Progenitor cell of endocrine pancreas (in vitro differentiated cells): ENCODE measurements at places on chromosomes 3 and 15.

DNA sequence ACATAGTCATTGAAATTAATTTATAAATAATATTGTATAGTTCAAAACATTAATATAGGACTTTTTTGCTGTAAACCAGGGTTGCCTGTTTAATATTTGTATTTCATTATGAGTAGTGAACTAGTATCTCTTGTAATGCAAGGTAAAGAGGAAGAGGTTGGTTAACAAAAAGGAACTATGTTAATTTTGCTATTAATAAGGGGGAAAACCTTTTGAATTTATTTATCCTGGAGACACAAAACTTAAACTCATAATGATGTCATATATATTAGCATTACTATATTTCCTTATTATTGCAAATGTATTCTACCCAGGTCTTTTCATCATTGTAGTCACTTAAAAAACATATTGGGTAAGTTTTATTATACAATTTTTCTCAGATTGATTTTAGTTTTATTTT is 94.5 kb downstream of the CHL1 start:
- DNase-seq, result no peak

- no peak for DNase-seq
Measured at GRCh38 chr15:90375071-90375470, 13.0 kb upstream of the IQGAP1 start.

DNA sequence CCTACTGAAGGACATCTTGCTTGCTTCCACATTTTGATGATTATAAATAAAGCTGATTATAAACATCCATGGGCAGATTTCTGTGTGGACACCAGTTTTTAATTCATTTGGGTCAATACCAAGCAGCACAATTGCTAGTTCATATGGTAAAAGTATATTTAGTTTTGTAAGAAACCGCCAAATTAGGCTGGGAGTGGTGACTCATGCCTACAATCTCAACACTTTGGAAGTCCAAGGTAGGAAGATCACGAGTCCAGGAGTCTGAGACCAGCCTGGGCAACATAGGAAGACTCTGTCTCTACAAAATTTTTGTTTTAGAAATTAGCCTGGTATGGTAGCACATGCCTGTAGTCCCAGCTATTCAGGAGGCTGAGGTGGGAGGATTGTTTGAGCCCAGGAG is 52.6 kb upstream of the ABHD2 start:
- DNase-seq, result no peak

GRCh38 chr3:38454884-38455638 is 1.4 kb downstream of the ACVR2B start:
- DNase-seq, result peak; percentile 80

- no peak for DNase-seq
Measured at GRCh38 chr3:49333091-49333490, 6.8 kb downstream of the USP4 start.

DNA sequence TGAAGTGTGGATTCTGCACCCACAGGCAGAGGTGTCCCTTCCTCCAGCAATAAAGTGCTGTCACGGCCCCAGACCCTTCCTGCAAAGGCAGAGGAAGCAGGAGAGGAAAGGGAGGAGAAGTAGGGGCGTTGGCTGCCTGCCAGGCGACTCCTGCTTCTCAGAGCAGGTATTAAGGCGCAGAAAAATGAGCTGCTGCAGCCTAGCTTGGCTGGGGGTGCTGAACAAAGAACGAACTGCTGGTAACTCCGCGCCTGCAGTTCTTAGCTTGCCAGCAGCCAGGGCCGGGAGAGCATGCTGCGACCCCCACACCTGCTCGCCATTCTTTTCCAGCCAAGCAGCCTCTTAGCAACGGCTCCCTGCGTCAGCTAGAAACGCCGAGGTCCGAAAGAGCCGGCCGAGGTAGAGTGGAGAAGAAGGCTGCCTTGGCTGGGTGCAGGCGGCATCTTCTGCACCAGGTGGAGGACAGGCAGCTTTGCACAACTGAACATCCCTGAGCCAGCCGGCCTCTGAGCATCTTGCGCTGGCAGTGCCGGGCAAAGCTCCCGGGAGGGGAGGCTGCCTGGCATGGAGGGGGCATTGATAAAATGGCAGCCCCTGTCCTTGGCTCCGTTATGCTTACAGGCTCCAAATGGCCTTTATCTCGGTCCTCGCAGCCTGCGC is 296.0 kb downstream of the MEX3B start:
- no peak for DNase-seq

- no peak for DNase-seq
Measured at GRCh38 chr3:16810593-16811367, 74.0 kb upstream of the PLCL2 start.

- DNase-seq, result no peak
Measured at GRCh38 chr3:102593812-102594602, 159.2 kb downstream of the ZPLD1 start.

- no peak for DNase-seq
Measured at GRCh38 chr15:80550219-80550907, 144.7 kb upstream of the ABHD17C start.

DNA sequence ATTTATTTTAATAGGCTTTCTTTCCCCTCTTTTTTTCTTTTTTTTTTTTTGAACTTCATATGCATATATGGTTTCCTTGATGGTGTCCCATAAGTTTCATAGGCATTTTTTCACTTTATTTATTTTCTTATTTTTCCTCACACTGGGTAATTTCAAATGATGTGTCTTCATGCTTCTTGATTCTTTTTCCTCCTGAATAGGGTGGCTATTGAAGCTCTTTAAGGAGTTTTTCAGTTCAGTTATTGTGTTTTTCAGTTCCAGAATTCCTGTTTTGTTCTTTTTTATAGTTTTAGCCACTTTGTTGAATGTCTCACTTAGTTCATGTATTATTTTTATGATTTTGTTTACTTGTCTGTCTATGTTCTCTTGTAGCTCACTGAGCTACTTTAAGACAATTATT is 273.2 kb downstream of the NFKBIZ start:
- no peak for DNase-seq

- DNase-seq, result no peak
Measured at GRCh38 chr3:67853520-67853919, 199.1 kb upstream of the SUCLG2 start.

DNA sequence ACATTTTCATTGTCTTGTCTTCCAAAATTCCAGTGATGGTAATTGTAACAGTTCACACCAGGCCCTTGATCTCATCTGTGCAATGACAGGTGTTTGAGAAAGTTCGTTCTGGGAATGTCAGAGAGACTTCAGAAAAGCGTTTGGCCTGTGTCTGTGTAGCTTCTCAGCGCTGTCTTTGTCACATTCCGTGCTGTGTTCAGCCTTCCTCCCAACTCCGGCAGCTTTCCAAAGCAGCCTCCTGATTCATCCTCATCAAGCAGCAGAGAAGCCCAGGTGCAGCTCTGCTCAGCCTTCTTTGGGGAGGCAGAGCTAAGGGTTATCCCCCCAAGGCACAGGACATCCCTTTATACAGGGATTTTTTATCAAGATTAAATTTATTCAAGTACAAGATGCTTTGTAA is 494.0 kb upstream of the SUCLG2 start:
- DNase-seq, result no peak

GRCh38 chr15:48250640-48251076 is 44.6 kb downstream of the SLC12A1 start:
- no peak for DNase-seq

DNA sequence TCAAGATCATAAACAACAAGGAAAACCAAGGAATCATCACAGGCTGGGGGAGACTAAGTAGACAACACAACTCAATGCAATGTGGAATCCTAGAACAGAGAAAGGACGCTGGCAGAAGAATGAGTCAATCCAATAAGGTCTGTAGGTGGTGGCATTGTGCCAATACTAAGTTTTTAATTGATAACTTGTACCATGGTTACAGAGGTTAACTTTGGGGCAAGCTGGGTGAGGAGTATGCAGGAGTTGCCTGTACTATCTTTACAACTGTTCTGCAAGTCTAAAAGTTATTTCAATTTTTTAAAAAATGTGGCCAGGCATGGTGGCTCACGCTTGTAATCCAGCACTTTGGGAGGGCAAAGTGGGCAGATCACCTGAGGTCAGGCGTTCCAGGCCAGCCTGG is 46.2 kb downstream of the RORA start:
- no peak for DNase-seq

GRCh38 chr15:66646308-66646707 is 55.7 kb upstream of the SMAD6 start:
- DNase-seq, result no peak

GRCh38 chr15:96790004-96790403 is 459.5 kb downstream of the NR2F2 start:
- DNase-seq, result no peak

GRCh38 chr3:42012383-42012934 is 50.6 kb upstream of the ULK4 start:
- no peak for DNase-seq

DNA sequence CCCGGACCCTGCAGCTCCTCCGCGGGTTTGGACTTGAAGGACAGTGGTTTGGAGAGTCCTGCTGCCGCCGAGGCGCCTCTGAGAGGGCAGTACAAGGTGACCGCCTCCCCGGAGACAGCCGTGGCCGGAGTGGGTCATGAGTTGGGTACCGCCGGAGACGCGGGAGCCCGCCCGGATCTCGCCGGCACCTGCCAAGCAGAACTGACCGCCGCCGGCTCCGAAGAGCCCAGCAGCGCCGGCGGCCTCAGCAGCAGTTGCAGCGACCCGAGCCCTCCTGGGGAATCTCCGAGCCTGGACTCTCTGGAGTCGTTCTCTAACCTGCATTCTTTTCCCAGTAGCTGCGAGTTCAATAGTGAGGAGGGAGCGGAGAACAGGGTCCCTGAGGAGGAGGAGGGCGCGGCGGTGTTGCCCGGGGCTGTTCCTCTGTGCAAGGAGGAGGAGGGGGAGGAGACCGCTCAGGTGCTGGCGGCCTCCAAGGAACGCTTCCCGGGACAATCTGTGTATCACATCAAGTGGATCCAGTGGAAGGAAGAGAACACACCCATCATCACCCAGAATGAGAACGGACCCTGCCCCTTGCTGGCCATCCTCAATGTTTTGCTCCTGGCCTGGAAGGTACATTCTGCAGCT is 634 bp downstream of the MINDY2 start:
- peak; percentile 31 for DNase-seq

DNA sequence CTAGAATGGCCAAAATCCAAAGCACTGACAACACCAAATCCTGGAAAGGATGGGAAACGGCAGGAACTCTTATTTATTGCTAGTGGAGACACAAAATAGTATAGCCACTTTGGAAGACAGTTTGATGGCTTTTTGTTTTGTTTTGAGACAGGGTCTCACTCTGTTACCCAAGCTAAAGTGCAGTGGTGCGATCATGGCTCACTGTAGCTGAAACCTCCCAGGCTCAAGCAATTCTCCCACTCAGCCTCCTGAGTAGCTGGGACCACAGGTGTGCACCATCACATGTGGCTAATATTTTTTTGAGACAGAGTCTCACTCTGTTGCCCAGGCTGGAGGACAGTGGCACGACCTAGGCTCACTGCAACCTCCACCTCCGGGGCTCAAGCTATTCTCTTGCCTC is 27.3 kb upstream of the GPR160 start:
- DNase-seq, result no peak

GRCh38 chr3:42526616-42527367 is 24.3 kb downstream of the VIPR1 start:
- no peak for DNase-seq

GRCh38 chr3:66639809-66640356 is 139.1 kb upstream of the LRIG1 start:
- no peak for DNase-seq

GRCh38 chr15:95464509-95464908 is 866.0 kb upstream of the NR2F2 start:
- DNase-seq, result no peak

- no peak for DNase-seq
Measured at GRCh38 chr3:142319094-142319493, 93.7 kb upstream of the GK5 start.

- DNase-seq, result no peak
Measured at GRCh38 chr3:130276203-130276803, 69.2 kb upstream of the COL6A5 start.

GRCh38 chr15:95590533-95591044 is 739.9 kb upstream of the NR2F2 start:
- DNase-seq, result no peak

DNA sequence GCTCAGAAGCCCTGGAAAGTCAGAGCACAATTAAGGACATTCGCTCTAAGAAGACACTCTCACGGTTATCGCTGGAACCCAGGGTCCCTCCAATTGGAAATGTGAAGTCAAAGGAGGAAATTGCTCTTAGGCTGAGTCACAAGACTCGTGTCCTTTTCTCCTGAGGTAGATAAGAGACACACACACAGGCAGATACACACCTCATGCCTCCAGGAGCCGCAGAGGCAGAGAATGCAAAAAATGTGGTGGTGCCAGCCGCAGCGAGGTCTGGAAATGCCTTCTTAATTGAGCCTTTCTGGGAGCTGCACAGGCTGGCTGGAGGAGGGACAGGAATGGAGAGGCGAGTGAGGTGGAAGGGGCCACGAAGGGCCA is 189.3 kb downstream of the OPA1 start:
- DNase-seq, result peak; percentile 38

DNA sequence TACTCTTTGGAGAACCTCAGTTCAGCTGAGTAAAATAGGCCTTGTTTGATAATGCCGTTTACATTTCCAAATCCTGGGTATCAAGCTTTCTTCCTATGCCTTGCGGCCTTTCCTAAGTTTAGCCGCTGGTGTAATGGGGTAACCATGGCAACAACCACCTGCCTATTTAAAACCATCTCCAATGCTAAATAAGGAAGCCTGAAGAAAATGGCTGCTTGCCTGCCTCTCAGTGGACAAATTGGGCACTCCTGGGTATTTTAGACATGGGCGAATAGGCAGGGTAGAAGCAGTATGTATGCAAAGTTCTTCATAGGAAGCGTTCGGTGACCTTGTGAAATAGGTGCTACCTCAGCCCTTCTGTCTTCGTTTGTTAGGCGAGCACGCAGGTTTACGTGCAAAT is 122.7 kb downstream of the DGKG start:
- DNase-seq, result no peak

DNA sequence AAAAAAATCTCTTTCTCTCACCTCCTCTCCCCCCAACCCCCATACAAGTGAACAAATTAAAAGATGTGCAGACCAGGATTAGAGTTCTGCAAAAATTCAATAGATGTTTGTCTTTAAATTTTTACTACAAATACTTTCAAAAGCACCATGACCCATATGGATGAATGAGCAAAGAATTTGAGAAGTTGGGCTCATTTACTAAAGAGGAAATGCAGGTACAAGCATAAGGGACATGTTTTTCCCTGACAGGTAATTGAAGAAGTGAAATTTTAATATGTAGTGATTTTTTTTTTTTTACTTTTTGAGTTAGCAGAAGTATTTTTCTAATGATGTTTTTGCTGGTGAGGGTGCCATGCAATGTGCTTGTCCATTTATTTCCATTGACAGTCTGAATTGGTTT is 15.3 kb downstream of the PIK3CA start:
- DNase-seq, result no peak

GRCh38 chr3:111667621-111668239 is 72.6 kb upstream of the ZBED2 start:
- no peak for DNase-seq

- no peak for DNase-seq
Measured at GRCh38 chr15:58169934-58170333, 31.8 kb downstream of the AQP9 start.

GRCh38 chr15:26614734-26615133 is 158.1 kb downstream of the GABRB3 start:
- DNase-seq, result no peak

- DNase-seq, result no peak
Measured at GRCh38 chr15:86776145-86776544, 696.5 kb downstream of the AGBL1 start.

GRCh38 chr15:91530279-91530678 is 323.2 kb upstream of the SLCO3A1 start:
- no peak for DNase-seq
